Cortex of kidney (tissue), 1 donor: ENCODE measurements at places on chromosomes 5 and 9.

- no peak for DNase-seq
Observed at GRCh38 chr9:12802093-12802492, 27.3 kb downstream of the LURAP1L start.

DNA sequence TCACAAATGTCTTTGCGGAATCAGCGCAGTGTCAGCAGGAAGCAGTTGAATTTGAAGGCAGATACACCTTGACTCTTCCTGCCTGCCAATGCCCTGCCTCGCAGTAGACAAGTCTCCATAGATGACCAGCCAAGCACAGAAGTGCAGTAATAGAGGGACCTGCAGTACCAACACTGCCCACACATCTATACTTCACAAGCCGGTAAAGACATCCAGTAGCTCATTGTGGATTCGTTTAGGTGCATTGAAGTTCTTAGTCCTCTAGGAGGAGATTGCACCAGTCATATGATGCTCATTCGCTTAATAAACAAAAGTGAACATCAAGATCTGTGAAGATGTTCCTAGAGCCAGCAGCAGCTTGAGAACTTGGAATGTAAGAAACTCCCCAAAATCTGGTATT lies 7.1 kb upstream of the IFNA2 start:
- DNase-seq: no peak

DNA sequence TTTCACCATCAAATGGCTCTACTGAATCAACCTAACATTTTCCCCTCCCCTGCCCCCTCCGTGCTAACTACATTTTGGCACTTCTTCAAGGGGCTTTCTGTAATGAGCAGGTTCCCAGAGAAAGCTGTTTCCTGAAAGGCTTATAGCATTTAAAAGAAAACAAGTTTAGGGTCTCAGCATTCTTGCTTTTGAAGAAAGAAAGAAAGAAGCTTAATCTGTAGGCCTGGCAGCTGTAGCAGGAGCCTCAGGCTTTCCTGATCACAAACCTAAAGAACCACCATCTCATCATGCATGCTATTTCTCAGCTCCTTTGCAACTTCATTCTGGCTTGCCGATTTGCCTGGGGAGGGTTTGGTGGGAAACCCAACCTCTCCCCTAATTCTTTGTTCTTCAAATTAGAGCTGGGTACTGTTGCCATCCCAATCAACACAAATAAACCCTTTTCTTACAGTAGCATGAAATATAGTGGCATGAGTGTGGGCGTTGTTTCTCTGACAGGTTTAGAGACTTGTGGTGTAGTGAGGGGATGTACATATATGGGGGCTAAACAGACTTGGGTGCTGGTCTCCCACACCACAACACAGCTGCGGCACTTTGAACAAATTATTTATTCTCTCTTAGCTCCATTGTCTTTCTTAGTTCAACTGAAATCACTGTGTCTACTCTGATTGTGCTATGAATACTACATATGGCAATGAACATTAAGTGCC lies 160.5 kb upstream of the TNC start:
- DNase-seq: no peak

DNA sequence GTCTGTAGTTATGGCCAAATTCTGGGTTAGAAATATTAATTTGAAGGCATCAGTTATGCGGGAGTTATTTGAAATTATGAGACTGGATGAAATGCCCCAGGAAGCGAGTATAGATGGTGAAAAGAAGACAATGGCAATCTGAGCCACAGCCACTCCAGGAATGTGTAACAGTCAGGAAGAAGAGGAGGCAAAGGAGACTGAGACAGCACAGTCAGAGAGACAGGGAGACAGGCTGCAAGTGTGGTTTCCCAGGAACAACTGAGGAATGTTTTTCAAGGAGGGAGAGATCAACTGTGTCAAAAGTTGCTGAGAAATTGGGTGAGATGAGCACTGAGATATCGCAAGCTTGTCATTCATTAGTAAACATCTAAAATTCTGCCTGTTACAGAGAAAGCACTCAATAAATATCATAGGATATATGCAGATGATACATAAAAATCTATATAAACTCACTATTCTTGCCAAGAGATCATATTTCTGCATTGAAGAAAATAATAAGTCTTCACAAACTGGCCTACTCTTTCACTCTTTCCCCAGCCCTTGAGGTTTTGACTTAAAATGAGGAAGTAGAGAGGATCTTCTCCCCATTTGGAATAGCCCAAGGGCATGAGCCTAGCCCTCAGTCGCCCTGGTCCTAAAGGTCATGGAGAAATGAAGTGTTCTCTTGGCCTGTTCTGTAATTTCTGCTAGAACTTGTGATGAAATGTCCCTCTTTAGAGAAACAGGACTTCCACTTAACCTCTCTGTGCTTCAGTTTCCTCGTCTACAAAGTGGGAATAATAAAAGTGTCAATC lies 48.5 kb upstream of the RLN1 start:
- no peak for DNase-seq
